ENCODE measurements at places on chromosomes 13 and 19. TPM values are rescaled to one million over a fixed set of nuclear protein-coding genes. Genes with fewer than 3 reads are reported as not detected.

Gene RAB20
- 52.4 TPM for total RNA-seq

DNA sequence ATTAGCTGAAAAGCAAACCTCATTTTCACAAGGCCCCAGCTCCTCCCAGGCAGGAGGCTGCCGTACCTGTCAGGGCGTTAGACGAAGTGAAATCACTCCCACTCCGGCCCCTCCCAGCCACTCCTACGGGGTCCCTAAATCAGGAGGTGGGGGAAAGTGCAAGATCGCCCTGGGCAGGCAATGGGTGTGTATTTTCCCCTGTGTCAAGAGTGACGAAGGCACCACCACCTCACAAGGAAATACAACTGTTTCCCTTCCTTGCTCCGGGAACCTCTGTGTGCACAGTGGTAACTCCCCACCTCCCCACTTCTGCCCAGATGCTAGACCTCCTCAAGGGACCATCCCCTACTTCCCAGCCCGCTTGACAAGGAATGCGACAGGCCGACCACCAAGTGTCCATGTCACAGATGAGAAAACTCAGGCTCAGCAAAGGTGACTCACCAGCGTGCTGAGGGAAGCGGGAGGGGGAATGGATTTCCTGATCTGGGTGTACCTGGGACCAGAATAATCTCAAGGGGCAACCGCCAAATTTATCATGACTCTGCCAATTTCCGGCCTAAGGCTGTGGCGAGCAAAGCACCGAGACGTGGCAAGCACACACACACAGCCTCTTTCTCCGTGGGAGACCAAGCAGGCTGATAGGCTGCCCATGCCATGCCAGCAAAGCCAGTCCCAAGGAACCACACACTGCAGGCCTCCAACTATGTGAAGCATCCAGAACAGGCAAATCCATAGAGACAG, 7.3 kb downstream of the PPP6R1 start:
- no peak for DNase-seq

DNA sequence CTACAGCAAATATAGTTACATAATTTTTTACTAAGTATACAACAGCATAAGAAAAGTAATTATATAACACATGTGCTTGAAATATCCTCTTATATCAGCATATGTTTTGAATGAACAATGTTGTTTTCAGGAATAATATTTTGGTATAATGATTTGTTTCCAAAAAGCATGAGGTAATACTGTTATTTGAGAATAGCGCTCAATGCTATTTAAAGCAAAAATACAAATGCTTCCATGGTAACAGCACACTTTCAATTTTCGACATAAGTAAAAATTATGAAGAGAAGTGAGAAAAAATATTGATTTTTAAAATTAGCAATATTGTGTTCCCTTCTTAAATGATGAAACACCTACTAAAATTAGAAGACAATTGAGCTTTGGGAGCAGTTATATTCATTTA, 715.9 kb upstream of the ATXN8OS start:
- no peak for DNase-seq

GRCh38 chr19:30530751-30531150, 158.6 kb downstream of the ZNF536 start:
- DNase-seq, result no peak
